ENCODE measurements at places on chromosomes 7 and 10. TPM values are rescaled to one million over a fixed set of nuclear protein-coding genes. Genes with fewer than 3 reads are reported as not detected.

Gene ADCYAP1R1
- total RNA-seq = 0.36 TPM

Gene KLF14
- total RNA-seq = 1.2 TPM

Gene CYP2C19
- total RNA-seq = 0.06 TPM

Gene CPA2
- total RNA-seq = not detected

Gene TMEM248
- total RNA-seq = 102 TPM
